Activated CD8-positive, alpha-beta memory T cell treated with anti-CD3 and anti-CD28 coated beads for 36 hours (primary cell): ENCODE measurements at places on chromosomes 11 and 22. TPM values are rescaled to one million over a fixed set of nuclear protein-coding genes. Genes with fewer than 3 reads are reported as not detected.

Gene MMP13
- not detected for total RNA-seq

Gene CALCA
- not detected for total RNA-seq

Gene RPL27A
- 1,075 TPM for total RNA-seq

Gene WNT11
- 0.38 TPM for total RNA-seq

Gene OR8G1
- total RNA-seq: not detected

Gene SIDT2
- 10.5 TPM for total RNA-seq

Gene INPP5J
- 0.15 TPM for total RNA-seq

Gene MMP10
- not detected for total RNA-seq

Gene DDIAS
- 28.5 TPM for total RNA-seq

Gene FGF19
- total RNA-seq: not detected

Gene FGF4
- not detected for total RNA-seq

Gene MGAT3
- total RNA-seq: 0.19 TPM

Gene HOATZ
- total RNA-seq: not detected

Gene SPTBN2
- 0.96 TPM for total RNA-seq
